ENCODE measurements at places on chromosomes 12 and 14. TPM values are rescaled to one million over a fixed set of nuclear protein-coding genes. Genes with fewer than 3 reads are reported as not detected.

The RAD51AP1 gene
- total RNA-seq, result 2.2 TPM

The CIT gene
- 4.6 TPM for total RNA-seq

The RNU4-1 gene
- total RNA-seq, result under 0.01 TPM

The KRT8 gene
- 7.3 TPM for total RNA-seq

The SOX5 gene
- total RNA-seq, result 0.27 TPM

The HAL gene
- 3.2 TPM for total RNA-seq

The TMEM132C gene
- under 0.01 TPM for total RNA-seq

- no peak for DNase-seq
Observed at GRCh38 chr12:4911316-4911994, 1.8 kb downstream of the KCNA1 start.

- no peak for DNase-seq
Observed at GRCh38 chr14:68755016-68755353, 37.9 kb downstream of the ZFP36L1 start.

GRCh38 chr14:99578541-99579101, 25.4 kb downstream of the CCDC85C start:
- DNase-seq, result no peak

- no peak for DNase-seq
Observed at GRCh38 chr12:104673696-104674482, 217.1 kb downstream of the CHST11 start.

DNA sequence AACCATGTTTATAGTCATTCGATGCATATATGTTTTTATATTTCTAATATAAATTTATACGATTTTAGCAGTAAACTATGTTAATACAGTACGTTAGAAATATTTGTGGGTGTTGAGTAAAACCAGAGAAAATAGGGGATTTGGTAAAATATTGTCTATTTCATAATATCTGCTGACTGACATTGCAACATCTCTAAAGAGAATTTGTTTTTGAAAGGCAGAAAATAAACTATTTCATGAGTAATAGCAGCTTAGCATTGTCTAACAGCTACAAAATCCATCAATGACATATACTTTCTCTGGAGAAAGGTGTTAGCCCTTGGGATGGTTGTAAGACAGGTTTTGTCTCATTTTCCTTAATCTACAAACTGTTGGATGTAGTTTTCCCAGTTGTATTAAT, 144.9 kb downstream of the PDE3A start:
- no peak for DNase-seq

- no peak for DNase-seq
Observed at GRCh38 chr12:92019491-92020277, 126.0 kb downstream of the BTG1 start.

DNA sequence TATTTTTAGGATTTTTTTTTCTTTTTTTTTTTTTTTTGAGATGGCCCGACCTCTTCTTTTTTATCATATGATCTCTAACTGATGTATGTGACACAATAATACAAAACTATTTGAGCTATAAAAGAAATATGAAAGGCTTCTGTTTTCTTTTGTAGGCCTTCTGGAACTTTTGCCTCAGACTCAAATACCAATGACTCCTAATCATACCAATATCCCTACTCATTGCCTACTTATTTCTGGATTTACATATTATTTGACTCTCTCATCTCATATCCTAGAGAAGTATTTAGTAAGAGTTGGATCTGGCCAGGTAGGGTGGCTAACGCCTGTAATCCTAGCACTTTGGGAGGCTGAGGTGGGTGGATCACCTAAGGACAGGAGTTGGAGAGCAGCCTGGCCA, 12.7 kb upstream of the WDR89 start:
- no peak for DNase-seq

DNA sequence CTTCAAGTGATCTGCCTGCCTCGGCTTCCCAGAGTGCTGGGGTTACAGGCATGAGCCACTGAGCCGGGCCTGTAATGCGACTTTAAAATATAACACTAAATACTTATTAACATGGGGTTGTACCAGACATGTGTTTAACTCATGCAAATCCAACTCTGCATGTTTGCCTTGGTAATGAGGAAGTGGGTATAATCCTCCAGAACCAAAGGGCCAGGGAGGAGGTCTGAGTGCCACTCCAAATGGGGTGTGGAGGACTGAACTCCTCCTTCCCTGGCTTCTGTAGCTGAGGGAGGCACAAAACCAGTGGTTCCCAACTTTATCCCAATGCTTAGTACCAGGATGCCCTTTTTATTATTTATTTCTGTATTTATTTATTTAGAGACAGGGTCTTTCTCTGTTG, 61.6 kb upstream of the MED13L start:
- DNase-seq, result no peak

DNA sequence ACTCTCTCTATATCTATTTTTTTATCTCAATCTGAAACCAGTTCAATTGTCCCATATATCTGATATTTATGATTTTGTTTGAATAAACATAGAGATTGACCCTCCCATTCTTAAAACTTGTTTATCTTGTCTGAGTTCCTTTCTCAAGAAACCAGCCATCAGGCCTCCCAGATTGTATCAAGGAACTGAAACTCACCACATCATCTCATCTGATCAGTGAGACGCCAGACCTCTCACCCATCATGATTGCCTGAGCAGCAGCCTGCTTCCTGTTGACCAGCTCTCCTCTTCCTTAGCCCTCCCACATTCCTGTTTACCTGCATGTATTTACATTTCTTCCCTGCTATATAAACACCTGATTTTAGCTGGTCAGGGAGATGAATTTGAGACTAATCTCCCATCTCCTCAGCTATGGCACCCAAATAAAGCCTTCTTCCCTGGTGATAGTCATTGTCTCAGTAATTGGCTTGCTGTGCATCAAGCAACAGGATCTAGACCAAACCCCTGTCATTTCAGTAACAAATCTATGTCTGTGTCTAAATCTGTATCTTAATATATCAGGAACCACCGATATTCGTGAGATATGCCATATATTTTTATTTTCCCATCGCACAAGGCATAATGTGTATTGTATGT, 323.6 kb downstream of the TMTC2 start:
- no peak for DNase-seq

GRCh38 chr14:69237584-69237983, 22.4 kb upstream of the GALNT16 start:
- DNase-seq, result no peak

DNA sequence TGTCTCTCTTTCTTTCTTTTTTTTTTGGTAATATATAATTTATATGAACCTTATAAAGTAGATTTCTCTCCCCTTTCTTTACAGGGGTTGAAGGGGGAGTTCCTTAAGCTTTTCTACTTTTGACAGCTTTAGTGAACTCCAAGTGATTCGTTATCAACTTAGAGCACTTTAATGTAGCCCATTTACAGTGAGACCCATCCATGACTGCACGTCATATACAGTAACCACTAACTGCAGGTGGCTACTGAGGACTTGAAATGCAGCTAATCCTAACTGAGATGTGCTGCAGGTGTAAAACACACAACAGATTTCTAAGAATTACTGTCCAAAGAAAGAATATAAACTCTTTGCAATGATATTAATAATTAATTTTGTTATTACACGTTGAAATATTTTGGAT, 582 bp downstream of the LRRIQ1 start:
- peak; percentile 5 for DNase-seq

DNA sequence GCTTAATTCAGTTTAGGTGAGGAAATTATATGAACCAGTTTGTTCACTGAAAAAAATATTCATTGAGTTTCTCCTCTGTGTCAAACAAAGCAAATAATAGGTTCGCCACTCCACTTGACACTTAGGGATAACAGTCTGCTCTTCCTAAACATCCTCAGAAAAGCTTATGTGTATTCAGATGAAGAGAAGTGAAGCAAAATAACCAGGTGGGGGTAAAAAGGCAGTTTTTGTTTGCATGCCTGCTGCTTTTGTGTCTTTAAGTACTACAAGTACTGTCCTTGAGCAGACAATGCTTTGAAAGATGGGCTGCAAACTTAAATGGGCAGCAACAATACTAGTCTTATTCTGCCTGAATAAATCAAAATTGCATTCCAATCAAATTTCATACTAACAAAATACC, 910.7 kb upstream of the MDGA2 start:
- DNase-seq, result no peak

All from hematopoietic multipotent progenitor cell (in vitro differentiated cells).